HTR-8/SVneo (cell line): ENCODE measurements at places on chromosomes 5 and 9.

DNA sequence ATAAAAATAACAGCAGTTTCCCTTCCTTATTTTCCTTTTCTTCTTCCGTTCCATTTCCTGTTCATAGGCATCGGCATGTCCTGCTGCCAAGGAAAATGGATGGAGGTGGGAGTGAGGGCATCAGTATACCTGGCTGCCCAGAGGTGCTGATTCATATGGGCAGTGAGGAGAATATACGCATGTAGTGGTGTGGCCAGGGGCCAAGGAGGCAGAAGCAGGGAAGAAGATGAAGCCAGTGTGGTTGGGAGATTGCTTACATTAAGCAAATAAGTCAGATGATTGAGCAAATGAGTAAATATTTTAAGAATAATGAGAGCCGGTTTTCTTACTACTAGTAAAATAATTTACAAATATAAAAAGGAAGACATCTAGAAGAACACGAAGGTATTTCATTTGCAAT lies 344.9 kb upstream of the PAPPA start:
- no peak for DNase-seq

GRCh38 chr5:61953913-61954312 lies 352.1 kb upstream of the KIF2A start:
- DNase-seq, result no peak

DNA sequence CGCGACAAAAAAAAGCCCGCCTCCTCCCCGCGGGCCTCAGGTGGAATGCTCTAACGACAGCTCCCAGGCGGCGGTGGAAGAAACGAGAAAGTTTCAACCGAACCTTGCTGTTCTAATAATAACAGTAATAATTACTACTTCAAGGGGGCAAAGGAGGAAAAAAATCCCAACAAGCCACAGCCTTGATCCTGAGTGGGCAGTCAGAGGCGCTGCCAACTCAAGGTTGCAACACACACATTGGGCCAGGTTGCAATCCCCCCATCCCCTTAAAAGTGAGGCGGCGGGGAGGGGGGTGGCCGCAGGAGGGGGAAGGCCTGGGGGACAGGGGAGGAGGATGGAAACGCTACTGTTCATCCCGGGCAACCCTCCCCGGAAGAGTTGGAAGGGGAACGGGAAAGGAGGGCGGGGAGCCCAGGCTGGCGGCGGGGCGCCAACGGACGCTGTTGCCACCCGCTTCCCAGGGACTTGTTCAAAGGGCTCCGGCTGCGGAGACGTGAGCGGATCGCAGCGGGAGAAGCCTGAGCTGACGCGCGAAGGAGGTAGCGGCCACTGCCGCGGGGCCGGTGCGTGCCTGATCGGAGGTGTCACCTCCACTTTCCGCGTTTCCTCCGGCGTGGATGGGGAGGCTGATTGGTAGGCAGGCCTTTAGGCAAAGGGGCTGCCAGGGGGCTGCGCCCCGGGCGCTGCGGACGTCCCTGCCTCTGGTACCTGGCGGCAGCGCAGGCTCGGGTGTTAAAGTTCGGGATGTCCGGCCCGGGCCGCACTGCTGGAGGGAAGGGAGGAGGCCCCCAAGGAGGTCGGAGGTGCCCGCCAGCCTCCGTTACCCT lies 647 bp downstream of the SMARCA2 start:
- DNase-seq, result peak; percentile 11

- no peak for DNase-seq
Measured at GRCh38 chr9:89677702-89678395, 73.0 kb downstream of the GADD45G start.

- no peak for DNase-seq
Measured at GRCh38 chr9:3972687-3973086, 327.2 kb downstream of the GLIS3 start.

DNA sequence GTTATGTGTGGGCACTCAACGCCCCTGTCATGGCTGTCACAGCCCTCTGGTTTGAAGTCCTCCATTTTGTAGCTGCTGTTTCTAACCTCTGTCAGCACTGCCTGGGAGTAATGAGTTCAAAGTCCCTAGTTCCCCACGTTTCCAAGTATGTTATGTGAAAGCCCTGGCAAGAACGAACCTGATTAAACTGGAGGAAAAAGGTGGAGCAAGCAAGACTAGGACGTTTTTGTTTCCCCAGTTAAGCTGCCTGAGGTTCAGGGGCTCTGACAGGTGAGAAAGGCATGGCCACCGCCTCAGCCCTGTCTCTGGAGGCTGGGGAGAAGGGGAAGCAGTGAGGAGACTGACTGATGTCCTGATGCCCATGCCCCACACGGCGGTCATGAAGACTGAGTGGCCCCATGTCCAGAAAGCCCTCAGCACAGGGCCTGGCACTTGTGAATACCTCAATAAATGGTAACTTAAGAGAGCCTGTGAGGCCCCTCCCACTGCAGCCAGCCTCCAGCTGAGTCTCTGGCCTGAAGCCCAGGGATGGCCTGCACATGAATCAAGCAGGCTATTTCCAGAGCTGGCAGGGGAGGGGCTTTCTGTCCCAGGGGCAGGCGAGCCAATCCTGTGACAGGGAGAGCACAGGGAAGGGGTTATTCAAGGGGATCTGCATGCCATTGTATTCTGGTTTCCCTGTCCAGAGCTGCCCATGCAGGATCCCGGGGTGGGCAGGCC lies 61.8 kb downstream of the PFDN1 start:
- peak; percentile 78 for DNase-seq

- DNase-seq, result no peak
Measured at GRCh38 chr9:38038307-38039089, 30.5 kb downstream of the SHB start.

GRCh38 chr5:88675708-88676636 lies 207.0 kb downstream of the MEF2C start:
- DNase-seq, result no peak

DNA sequence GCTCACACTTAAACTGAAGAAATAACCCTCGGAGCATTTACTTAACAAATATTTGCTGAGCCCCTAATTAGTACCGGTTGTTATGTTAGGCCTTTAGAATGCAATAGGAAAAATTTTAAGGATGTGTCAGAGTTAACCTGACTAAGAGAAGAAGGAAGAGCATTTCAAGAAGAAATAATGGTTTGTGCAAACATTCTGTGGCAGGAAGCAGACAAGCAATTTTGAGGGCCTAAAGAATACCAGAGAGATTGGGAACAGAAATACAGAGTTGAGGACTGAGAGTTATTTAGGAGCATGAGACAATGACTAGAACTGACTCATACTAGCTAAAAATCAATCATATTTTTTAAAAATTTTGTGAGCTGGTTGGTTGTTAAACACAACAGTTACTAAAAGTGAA lies 218.8 kb downstream of the PRR16 start:
- DNase-seq, result no peak
